ENCODE measurements at places on chromosomes 7 and 10.
A peak's percentile ranks its signal among the peaks of the same experiment; 100 is the strongest.

- DNase-seq = no peak
Observed at GRCh38 chr7:150323682-150324372, 482 bp upstream of the ACTR3C start.

GRCh38 chr10:19958787-19959186 lies 142.6 kb downstream of the PLXDC2 start:
- DNase-seq = no peak

DNA sequence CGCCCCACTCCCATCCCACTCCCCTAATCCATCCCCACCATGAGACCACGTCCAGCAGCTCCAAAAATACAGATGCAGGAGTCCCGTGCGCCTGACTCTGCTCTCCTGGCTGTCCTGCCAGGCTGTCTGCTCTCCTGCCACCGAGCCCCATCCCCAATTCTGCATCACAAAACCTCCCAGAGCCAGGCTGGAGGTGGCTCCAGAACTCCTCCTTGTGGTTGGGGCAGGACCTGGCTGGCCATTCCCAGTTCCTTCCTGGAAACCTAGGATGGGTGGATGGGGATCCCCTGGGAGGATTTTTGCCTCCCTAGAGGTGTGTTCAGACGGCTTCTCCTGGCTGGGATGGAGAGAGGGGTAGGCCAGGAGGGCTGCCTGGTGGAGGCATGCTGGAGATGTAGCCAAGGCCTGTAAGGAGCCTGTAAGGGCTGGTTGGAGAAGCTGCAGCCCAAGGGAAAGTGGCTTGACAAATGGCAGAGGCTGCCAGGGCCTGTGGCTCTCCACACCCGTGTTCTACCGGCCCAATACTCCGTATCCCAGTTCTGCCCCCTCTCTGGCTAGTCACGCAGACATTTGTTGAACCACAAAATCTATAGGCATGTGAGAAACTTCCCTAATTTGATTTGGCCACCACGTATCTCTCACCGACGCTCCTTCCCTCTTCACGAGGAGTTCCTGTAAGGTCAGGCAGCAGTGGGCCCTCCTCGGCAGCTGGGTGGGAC lies 99.3 kb downstream of the ARHGAP22 start:
- DNase-seq = no peak

DNA sequence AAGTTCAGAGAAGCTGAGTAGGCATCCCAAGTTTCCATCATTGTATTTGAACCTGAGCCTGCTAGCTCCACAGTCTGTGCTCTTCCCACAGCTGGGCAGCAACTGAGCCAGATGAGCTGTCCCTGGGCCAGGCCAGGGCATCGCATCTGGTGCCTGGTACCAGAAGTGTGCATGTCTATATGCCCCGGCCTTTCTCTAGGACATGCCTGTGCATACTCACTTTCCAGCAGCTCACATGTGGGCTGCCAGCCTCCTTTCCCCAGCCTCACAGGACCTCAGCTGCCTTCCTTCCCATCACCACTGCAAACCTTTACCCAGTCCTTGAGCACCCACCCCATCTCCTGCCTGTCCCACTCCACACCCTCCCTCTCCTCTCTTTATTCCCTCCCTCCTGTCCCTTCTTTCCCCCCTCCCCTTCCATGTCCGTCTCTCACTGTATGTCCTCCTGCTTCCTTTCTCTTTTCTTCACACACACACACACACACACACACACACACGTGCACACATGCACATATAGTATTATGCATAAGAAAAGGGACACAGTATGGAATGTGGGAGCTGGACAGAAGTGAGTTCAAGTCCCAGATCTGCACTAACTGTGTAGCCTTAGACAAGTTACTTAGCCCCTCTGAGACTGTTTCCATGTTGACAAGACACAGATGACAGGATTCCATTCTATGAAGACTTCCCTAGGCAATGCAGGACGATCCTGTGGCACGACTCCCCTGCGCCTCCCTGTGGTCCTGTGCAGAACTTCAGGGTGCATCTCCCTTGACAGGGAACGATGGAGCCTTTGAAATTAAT lies 10.9 kb downstream of the CDHR1 start:
- DNase-seq = peak; percentile 75

DNA sequence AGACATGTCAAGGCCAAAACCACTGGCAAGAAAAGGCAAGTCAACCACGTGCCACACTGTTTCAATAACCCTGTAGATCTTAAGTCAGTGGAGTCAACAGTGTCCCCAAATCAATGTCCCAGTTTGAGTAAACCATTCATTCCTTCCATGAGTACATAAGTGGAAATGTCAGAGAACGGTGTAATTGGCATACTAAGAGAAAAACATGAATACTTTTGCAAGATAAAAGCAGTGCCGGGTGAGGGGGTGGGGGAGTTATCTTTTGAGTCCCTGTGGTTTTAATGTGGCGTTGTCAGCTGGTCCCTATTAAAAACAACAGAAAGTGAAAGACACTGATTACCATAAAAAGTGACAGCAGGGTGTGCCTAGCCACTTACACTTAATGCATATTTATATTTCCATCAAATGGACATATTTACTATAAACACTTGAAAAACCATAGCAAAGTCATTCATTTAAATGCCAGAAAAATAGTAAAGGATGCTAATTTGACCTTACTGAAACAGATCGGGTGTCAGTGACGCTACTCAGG lies 37.8 kb downstream of the RSU1 start:
- no peak for DNase-seq
